ENCODE measurements at places on chromosomes 6 and 20.

DNA sequence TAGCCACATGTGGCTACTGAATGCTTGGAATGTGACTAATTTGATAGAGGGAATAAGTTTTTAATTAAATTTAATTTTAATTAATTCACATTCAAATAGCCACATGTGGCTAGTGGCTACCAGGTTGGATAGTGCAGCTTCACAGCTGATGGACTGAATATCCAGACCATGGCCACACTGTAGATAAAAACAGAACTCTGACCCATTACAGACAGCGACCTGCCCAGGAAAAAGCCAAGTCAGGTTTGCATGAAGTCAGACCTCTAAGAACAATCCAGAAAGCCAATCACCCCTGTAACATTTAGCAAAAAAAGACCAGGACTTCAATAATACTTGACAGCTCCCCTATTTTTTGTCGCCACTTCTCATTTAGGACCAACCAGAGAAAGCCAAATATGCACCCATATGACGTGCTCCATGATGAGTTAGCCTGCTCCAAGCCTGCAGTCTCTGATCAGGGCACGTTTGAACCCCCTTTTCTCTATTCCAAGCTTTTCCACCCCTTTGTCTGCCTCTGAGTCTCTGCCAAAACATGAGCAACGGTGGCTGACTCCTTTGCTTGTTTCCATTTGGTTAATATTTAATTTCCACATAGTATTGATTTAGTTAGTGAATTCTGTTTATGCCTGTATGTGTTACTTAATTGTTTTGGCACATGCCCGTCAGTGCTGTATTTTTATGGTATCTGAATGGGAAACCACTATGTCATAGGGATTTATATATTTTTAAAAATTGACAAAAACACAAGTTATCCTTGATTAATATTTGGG is 636.3 kb downstream of the UTRN start:
- DNase-seq, result no peak

- no peak for DNase-seq
Observed at GRCh38 chr6:155528982-155529453, 73.4 kb upstream of the NOX3 start.

DNA sequence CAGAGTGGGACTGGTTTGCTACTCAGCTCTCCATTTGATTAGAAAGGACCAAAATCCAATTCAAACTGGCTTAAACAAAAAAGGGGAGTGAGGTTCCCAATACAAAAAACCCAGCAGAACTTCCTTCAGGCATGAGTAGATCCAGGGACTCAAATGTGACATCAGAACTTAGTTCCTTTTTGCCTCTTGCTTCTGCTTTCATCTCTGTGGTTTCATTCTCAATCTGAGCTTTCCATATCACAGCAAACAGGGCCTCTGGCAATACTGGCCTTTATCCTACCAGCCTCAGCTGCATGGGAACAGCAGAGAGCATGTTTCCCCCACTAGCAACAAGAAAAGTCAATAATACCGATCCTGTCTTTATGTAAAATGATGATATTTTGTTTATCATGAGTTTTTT is 28.6 kb upstream of the PRELID3B start:
- DNase-seq, result no peak

DNA sequence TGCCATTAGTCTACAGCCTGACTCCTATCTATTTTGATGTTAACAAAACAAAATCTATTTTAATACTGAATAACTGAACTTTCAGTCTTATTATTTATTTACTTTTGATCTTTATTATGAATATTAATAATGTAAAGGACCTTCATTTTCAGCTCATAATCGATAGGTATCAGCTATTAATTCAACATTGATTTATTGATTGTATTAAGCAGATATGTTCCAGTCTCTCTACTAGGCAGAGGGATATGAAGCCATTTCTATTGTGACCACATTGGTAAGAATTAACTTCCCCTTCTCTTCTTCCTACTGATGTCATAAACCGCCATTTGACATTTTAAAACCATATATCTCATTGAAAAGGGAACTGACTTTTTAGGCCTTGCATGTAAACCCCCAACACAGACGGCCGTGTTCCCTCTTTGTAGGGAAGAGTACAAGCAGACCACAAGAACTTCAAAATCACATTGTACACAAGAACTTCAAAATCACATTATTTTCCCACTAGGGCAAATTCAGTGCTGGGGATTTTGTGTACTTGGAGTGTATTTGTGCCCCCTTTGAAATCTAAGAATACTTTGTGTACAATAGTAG is 69.5 kb upstream of the FABP7 start:
- no peak for DNase-seq

GRCh38 chr6:28490205-28490890 is 25.2 kb downstream of the GPX6 start:
- DNase-seq, result no peak

GRCh38 chr6:10250655-10251220 is 164.1 kb downstream of the TFAP2A start:
- no peak for DNase-seq

DNA sequence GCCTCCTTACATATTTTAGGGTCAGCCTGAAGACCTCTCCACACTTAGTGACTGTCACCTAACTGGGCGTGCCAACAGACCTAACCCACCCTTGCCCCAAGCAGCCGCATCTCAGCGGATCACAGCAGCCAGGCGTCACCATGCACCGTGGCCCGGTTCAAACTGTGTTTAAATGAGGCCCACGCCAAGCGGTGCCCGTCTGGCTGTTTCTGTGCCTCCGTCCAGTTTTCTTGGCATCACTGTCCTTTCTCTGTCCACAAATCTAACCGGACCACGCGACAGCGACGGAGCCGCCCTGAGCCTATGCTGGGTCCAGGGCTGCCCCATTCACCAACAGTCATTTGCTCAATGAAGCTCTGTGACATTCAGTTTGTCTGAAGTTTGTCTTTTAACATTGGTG is 393.3 kb downstream of the THBS2 start:
- DNase-seq, result no peak

DNA sequence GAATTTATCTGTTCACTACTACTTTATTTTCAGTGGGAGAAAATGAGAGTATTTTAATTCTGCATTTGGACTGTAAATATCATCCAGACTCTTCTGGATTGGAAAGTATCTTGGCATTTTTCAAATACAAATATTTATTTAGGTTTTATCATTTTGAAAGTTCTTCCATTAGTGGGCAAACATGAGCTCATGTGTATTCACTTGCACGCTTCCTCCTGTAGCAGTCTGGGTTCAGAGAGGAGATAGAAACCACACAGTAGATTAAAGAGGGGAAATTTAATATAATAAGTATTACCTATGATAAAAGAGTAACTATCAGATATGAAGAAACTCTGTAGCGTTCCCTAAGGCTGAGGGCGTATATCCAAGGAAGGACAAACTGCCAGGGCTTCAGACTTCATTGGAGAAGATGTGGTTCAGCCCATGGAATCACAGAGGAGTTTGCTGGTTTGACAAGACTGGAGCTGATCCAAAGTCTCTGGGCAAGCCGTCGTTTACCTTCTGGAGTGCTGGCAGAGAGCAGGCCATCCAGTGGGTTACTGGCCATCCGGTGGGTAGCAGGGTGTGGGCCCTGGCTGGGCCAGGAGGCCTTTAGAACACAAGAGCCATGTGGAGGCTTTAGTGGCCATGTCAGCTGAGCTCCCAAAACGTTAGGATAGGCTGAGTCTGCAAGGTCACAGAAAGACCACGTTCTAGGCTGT is 44.3 kb downstream of the KCNS1 start:
- DNase-seq, result no peak

- no peak for DNase-seq
Observed at GRCh38 chr20:21508230-21509078, 5.4 kb downstream of the NKX2-2 start.

All from activated CD4-positive, alpha-beta T cell treated with anti-CD3 and anti-CD28 coated beads for 4 hours (primary cell).